ENCODE measurements at places on chromosomes 2 and 18.

- no peak for DNase-seq
Measured at GRCh38 chr2:207662203-207662602, 37.0 kb upstream of the METTL21A start.

GRCh38 chr2:241721852-241722251 is 12.6 kb upstream of the D2HGDH start:
- DNase-seq: no peak

GRCh38 chr2:163467251-163467630 is 268.6 kb downstream of the FIGN start:
- DNase-seq: no peak

GRCh38 chr2:154527962-154528361 is 170.5 kb upstream of the KCNJ3 start:
- no peak for DNase-seq

DNA sequence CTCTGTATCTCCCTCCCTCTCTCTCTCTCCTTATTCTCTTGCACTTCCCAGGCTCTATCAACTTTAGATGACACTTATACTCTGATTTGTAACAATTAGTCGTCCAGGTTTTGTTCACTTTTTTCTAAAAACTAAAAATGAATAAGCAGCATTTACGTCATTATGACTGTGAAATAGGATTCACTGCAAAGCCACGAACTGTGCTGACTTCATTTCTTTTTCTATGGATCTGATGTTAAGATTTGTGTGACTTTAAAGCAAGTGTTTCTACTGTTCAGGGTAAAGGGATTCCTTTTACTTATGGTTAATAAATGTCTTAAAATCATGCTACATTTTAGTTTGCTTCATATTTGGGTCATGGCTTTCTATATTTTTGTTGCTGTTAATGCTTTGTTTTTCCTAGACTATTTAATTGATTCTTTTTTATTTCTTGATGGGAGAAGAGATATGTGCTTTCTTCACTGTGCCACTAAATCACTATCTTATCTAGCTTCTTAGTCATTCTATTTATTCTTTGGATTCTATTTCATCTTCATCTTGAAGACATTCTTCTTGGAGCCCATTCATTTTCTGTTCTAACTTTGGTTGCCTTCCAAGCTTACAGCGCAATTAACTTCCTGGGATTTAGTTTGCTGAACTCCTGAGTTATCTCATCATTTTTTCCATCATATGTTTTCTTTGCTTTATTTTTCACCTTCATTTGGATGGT is 480.4 kb upstream of the TRIB2 start:
- no peak for DNase-seq

- no peak for DNase-seq
Measured at GRCh38 chr2:206641226-206641625, 1.1 kb upstream of the FAM237A start.

DNA sequence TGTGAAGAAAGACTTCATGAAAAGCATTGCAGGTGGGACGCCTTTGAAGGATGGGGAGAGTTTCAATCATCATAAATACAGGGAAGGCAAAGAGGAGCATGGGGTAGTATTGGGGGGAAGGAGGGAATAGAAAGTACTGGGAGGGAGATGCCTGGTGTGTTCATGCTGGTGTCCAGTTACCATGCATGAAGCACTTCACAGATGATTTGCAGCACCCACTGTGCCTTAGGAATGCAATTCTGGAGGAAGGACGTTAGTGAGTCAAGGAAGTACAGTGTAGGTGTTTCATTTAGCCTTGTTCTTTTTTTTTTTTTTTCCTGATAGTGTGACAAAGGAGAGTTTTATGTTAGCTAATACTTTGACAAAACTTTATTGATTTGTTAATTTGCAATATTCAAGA is 36.8 kb downstream of the ADAM23 start:
- DNase-seq: no peak

GRCh38 chr18:66638856-66639629 is 35.2 kb upstream of the CDH19 start:
- DNase-seq: no peak

- DNase-seq: no peak
Measured at GRCh38 chr18:39199231-39199855, 1633.7 kb upstream of the CELF4 start.

- no peak for DNase-seq
Measured at GRCh38 chr2:68234405-68234804, 17.9 kb downstream of the PPP3R1 start.

DNA sequence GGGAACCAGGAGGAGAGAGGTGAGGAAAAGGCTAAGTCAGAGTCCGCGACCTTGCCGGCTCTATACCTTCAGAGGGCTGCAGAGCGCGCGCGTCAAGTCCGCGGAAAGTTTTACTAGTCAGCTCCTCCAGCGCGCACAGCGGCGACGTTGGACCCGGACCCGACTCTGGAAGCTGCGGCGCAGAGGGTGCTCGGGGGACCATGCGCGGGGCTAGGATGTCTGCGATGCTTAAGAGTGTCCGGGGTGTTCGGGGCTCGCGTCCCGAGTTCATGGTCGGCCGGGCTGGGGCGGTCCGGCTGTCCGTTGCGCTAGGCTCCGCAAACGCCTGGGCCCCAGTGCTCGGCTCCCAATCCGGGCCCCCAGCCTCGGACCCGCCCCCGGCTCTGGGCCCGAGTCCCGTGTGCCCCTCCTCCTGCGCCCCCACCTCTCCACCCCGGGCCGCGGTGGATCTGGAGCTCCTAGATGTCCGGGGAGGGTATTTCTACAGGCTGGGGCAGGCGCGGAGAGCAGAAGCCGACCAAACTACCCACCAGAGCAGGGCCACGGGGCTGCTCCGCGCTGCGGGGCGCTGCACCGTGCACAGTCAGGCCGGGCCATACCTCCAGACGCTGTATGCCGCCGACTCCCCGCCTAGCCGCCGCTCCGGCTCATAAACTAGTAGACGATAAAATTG is at the start of gene LBX2:
Gene LBX2 (minus strand): TSS at position 337 of the 673 bp plus-strand sequence. CDS start 66 bp downstream, at position 271.
- no peak for DNase-seq

DNA sequence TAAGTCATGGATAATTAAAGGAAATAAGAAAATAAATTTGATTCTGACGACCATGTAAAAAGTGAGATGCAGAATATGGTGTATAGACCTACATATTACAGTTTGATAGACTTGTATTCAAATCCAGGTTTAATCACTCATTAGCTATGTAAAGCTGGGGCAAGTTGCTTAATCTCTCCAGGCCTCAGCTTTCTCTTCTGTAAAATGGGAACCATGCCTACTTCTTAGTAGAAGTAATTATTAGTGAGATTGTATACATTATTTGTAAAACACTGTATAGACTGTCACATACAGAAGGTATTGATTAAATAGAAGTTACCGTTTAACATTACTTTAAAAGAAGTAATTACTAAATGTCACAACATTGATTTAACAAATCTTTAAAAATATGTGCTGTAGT is 392.2 kb downstream of the STK39 start:
- DNase-seq: no peak

- DNase-seq: no peak
Measured at GRCh38 chr2:77479395-77479794, 42.8 kb downstream of the LRRTM4 start.

DNA sequence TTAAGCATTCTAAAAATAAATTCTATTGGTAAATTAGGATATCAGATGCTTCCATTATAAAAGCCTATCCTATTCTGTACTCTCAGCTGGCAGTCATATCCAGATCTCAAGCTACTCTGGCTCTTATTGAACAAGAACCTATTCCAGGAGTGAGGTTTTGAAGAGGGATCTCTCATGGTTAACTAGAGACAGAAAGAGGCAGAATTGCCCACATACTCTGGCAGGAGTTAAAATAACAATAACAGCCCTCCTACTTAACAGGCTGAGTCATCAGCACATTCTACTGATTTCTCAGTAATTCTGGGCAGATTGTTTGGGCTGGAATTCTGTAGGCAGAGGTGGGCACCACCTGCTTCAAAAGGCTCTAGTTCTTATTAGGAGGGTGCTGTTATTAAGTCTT is 142.0 kb upstream of the UNC80 start:
- DNase-seq: no peak

DNA sequence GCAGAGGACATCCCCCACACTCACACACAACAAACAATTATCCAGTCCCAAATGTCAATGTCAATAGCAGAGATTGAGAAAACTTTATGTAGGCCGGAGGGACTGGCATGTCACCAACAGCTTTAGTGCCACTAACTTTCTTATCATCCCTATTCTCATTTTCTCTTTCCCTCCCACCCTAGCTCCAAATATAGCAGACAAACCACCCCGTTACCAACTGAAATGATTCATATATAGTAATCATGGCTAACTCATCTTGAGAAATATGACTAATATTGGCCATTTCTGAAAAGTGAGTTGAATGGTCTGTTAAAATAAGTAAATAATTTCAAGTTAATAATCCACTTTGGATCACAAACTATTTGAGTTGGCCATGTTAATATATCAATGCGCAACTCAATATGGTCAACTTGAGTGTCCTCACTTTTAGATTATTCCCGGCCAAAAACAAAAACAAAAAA is 242.1 kb upstream of the RND3 start:
- DNase-seq: no peak

- DNase-seq: no peak
Measured at GRCh38 chr2:118850168-118850900, 2.9 kb upstream of the EN1 start.

DNA sequence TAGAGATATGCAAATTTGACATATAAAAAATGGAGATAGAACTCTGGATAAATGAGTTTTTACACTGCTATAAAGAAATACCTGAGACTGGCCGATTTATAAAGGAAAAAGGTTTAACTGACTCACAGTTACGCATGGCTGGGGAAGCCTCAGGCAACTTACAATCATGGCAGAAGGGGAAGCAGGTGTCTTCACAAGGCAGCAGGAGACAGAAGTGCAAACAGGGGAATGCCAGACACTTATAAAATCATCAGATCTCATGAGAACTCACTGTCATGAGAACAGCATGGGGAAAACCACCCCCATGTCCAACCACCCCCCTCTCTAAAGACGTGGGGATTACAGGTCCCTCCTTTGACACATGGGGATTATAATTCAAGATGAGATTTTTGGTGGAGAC is 1540.2 kb upstream of the SLC39A10 start:
- DNase-seq: no peak

GRCh38 chr18:28576941-28577340 is 400.0 kb upstream of the CDH2 start:
- no peak for DNase-seq

DNA sequence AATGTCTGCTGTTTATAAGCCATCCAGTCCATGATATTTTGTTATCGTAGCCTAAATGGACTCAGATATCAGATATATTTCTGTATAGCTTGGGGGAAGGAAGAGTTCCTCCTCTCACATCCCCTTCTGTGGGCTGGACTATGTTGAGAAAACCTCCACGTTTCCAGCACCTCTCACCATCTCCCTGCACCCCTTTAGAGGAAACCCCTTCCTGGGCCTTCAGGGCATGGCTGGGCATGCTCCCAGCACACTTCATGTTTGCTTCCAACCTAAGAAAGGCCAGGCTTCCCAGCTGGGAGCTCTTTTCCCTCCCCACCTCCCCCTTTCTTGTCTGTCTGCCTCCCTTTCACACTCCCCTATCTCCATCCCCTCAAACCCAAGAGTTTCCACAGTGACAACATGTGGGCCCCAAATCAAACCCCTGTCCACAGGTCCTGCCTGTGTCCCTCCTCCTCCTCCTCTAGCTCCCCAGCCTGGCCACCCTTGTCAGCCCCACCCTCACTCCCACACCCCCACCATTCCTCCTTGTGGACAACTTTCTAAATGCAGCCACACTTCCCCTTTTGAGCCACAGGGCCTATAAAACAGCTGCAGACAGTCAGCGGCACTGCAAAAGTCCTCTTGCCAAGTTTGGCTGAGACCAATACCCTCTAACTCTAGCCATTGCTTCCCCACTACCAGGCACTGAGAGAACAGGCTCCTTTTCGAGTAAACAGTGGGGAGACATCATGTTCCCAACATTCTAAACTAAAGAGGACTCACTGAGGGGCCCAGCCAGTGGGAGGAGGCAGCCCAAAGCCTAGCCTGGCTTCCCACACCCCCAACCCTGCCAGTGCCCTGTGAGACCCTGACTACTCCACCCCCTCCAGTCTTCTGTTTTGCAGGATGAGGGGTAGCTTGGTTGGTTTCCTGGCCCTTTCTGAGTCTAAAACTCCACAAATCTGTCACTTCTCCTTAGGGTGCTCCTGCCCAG is 120.5 kb downstream of the ZFP36L2 start:
- DNase-seq: no peak

DNA sequence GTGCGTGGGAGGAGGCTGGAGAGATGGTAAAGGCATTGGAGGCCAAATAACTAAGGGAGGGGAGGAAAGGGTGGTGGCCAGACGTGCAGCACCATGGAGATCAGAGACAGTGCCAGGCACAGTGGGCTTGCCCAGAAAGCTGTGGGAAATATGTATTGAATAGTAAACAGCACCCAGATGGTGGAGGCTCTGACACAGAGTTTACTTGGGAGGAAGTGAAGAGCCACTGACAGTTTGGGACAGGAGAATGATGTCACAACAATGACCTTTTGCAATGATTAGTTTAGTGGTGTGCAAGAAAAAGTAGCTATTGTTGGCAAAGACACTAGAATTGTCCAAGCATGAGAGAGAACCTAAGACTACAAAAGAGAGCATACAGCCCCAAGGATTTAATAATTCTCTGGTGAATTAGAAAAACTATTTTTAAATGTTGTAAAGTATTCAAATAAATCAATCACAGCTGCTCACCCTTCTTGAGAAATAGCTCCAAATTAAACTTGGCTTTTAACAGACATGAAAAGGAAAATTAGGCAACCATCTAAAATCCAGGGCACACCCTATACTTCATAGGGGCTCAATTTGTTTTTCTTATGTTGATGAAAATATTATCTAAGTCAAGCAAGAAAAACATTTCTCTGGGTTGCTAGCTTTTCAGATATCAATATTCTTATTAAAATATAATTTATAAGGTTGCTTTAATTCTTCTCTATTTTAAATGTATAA is 458.7 kb upstream of the HNRNPA3 start:
- DNase-seq: peak; percentile 46

- DNase-seq: no peak
Measured at GRCh38 chr2:236351966-236352525, 87.8 kb upstream of the ASB18 start.

- DNase-seq: no peak
Measured at GRCh38 chr2:202510911-202511310, 123.9 kb upstream of the FAM117B start.

DNA sequence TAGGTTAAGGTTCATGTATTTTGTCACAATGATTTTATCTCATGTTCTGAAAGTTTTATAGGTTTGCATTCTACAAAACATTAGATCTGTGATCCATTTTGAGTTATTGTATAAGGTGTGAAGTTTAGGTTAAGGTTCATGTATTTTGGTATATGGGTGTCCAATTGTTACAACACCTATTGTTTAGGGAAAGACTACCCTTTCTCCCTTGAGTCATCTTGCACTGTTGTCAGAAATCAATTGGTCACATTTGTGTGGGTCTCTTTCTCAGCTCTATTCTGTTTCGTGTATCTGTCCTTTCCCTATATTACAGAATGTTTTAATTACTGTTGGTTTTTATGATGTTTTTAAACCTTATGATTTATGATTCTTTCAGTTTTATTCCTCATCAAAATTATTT is 192.3 kb downstream of the MCFD2 start:
- no peak for DNase-seq
